Heart left ventricle (tissue), 16 donors: ENCODE measurements at places on chromosomes 4 and X. TPM values are rescaled to one million over a fixed set of nuclear protein-coding genes. Genes with fewer than 3 reads are reported as not detected.

Gene CLDN34
- total RNA-seq, result not detected

DNA sequence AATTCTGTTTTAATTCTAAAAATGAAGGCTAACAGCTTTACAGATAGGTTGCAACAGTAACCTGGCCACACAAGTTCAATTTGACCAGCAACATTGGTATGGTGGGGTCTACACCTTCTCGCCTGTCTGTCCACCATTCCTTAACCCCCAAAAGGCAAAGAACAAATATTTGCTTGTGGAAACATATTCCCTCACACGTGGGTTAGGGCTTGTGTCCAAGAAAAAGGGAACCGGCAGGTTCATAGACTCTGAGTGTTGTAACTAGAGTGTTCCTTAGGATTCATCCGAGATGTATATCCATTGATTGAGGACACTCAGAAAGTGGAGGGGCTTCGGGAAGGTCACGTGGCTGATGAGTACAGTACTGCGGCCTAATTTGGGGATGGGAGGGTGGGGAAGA, 54.1 kb downstream of the C4orf51 start:
- no peak for DNase-seq

- DNase-seq, result no peak
Observed at GRCh38 chrX:119646515-119646914, 40.3 kb upstream of the NKRF start.

- no peak for DNase-seq
Observed at GRCh38 chr4:5524446-5525299, 183.7 kb downstream of the EVC2 start.
